Activated B cell treated with CpG ODN at 0.5 μM for 24 hours (primary cell): ENCODE measurements at places on chromosomes 11 and 22. TPM values are rescaled to one million over a fixed set of nuclear protein-coding genes. Genes with fewer than 3 reads are reported as not detected.
A peak's percentile ranks its signal among the peaks of the same experiment; 100 is the strongest.

Gene BDNF
- not detected in 2 replicates for total RNA-seq

DNA sequence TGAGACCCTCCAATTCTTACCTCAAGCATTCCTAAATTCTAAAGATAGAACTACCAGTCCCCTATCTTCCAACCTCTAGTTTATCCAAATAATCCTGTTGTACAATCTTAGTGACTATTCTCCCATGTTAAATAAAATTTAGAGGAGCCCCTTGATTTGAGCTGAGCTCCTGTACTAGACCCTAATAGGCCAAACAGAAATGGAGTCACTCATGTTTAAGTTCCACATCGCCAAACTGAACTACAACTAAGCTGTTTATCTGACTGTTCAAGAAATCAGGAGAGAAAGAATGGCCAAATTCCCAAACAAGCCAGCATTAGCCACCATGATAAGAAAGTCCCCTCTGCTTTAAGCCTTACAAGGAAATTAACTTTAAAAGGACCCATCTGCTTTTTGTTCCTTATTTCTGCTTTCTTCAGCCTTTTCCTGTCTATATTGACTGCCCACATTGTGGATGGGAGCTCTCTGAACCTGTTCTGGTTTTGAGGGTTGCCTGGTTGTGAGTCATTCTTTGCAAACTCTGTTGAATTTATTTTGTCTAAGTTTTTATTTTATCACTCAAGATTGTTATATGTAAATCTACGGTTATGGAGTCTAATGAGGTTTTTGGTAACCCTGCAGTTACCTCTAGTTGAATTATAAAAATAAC is 90.4 kb downstream of the TTC28 start:
- DNase-seq, result no peak

DNA sequence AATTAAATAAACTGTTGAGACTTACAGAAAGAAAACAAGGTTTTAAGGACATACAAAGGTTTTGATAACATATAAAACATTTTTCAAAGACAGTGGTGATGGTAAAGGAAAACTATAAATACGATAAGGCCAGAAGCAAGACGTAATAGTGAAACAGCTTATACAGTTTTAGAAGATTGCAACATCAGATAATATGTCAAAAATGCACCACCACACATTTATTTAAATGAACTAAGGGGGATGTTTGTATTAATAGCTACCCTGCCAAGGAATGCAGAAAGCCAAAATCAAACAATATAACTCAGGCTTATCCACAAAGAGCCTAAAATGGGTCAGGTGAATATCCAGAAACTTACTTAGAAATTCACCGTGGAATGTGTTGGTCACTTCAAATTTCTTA is 981.6 kb upstream of the FAT3 start:
- DNase-seq, result no peak

- DNase-seq, result no peak
Observed at GRCh38 chr22:50236731-50237409, 8.0 kb downstream of the TUBGCP6 start.

DNA sequence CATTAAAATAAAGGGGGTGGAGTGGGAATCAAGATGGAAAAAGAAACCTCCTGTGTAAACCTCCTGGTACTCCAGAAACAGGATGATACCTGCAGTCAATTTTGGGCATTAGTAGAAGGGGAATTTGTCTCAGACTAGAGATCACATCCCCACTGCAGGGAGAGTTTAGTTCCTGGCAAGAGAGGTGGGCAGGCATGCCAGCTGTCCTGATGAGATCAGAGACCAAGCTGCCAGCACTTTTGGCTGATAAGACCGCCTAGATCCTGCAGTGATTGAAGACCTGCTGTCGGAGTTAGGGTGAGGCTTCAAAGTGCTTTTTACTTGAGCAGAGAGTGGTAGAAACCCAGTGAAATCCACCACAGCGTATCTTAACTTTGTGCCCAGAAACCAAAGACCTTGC is 29.7 kb upstream of the NELL1 start:
- DNase-seq, result no peak

DNA sequence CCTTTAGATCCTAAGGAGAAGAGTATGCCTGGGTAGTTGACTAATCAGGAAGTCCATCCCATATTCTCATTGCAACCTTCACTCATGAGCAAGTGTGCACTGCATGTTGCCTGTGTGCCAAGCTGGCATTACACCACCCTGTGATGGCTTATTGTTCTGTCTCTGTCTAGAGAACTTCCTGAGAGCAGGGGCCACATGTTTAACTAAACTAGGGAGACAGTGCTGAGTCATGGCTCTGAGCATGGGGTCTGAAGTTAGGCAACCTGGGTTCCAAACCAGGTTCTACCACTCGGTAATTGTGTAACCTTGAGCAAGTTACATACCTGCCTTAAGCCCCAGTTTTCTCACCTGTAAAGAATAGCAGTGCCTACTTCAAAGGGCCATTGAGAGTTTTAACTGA is 39.6 kb downstream of the CSNK2A3 start:
- DNase-seq, result no peak

- DNase-seq, result peak; percentile 83
Observed at GRCh38 chr11:66421492-66422205, 814 bp downstream of the NPAS4 start.

- DNase-seq, result no peak
Observed at GRCh38 chr22:23751441-23751996, 607 bp upstream of the ZNF70 start.

DNA sequence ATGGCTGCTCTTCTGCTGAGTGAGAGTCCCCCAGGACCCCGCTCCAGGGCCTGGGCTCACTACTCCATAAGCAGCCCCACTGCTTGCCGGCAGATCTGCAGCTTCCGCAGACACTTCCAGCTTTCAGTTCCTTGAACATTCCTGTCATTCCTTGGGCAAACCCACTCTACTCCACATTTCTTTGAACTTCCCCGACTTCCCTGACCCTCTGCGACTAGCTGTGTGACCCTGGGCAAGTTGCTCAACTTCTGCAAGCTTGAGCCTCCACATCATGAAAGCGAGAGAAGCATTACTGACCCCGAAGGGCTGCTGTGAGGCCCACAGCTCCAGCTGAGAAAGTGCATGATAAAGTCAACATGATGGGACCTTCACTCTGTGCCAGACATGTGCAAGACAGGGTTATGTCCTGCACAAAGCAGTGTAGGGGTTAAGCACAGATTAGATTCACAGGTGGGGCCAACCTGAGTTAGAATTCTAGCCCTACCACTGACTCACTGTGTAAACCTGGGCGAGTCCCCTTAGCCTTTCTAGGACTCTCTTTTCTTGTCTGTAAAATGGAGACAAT is 51.8 kb downstream of the THAP12 start:
- no peak for DNase-seq

DNA sequence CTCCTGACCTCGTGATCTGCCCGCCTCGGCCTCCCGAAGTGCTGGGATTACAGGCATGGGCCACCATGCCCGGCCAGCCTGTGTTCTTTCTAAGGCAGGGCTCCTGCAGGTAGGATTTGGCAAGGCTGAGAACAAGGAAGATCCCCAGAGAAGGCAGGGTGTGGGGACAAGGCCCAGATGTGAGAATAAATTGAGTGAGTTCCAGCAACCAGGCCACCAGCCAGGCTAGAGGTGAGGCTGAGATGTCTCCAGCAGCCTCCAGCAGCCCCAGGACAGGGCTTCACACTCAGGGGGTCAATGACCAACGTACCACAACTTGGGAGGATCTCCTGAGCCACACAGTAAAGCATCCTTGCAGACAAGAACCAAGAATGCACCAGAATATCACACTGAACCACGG is 75.1 kb downstream of the BUD13 start:
- DNase-seq, result no peak

Gene KCTD21
- total RNA-seq, result 3.2 and 3.5 TPM in 2 replicates

Gene CPT1B
- total RNA-seq, result 32.2 and 33.5 TPM in 2 replicates

- DNase-seq, result no peak
Observed at GRCh38 chr11:129455101-129455500, 79.5 kb downstream of the BARX2 start.

GRCh38 chr11:9896902-9897301 is 233.0 kb downstream of the SWAP70 start:
- no peak for DNase-seq

- no peak for DNase-seq
Observed at GRCh38 chr11:16791191-16791961, 52.9 kb downstream of the C11orf58 start.

Gene CNGA4
- 0.20 and 0.22 TPM in 2 replicates for total RNA-seq

- DNase-seq, result no peak
Observed at GRCh38 chr22:18056161-18056666, 21.6 kb upstream of the PEX26 start.

Gene P2RX6
- total RNA-seq, result 0.12 and 0.67 TPM in 2 replicates

Gene HBE1
- not detected in 2 replicates for total RNA-seq

Gene P2RY2
- total RNA-seq, result 0.22 and 0.42 TPM in 2 replicates
